ENCODE measurements at places on chromosomes 7 and 10.

DNA sequence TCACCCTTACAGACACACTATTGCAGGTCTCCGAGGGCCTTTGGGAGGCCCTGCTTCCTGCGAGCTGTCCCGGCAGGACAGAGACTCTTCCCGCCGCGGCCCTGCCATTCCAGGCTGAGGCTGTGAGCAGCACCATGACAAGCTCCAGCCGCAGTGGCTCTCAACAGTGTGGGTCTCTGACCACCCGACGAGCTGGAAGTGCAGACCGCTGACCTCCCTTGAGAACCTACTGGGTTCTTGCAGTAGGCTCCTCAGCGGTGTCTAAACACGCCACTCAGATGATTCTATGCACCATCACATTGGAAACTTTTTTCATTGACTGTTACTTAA lies 303.4 kb downstream of the WDR37 start:
- DNase-seq: no peak

GRCh38 chr10:64732372-64732957 lies 1211.3 kb downstream of the REEP3 start:
- DNase-seq: no peak

- DNase-seq: no peak
These were observed 27.2 kb downstream of the C10orf71 start for GRCh38 chr10:49325916-49326783.

DNA sequence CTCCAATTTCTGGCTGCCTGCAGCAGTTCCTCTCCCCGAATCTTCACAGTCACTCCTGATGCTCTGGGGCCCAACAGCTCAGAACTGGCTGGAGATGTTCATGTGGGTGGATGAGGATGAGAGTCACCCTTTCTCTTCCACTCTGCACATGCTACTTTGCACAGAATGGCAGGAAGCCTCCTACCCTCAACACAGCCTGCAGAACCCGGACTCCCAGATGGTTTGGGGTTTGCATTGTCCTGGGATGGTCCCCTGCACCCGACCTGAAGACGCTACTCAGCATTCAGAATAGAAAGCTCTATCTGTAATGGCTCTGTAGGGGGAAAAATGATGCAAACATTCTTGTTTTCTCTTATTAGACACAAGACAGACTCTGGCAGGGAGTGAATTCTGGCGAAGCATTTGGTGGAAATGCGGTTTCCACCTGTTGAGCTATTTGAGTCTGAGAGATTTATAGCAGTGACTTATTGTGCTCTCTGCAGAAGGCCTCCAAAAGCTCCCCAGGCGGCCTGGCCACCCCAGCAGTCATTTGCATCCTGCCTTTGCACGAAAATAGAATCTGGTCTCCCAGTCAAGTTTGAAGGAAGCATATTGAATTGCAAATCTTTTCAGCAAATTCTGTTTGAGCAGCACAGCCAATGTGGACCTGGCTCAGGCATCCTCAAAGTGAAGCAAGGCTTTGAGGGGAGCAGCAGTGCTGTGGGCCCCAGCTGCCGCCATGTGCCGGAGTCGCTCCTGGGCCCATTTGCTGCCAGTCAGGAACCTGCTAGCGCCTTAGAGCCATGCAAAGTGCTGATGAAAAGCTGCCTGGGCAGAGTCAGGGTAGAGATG lies 309.3 kb downstream of the TCERG1L start:
- DNase-seq: no peak

DNA sequence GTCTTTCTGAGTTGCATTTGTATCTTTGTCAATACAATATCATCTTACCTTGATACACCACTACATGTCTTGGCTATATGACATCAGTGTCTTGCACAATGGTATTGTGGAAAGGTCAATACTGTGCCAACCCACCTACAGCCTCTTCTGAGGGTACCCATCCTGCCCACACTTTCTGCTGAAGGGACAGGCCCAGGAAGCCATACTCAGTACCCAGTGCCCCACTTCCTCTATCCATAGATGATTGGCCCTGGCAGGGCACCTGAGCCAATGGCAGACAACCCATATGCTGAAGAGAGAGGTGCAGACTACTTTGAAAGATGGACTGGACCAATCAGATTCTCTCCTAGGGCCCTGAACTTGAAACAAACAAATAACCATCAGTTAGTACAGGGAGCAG lies 152.0 kb upstream of the ADO start:
- DNase-seq: no peak

- DNase-seq: no peak
These were observed 5.2 kb upstream of the GATA3 start for GRCh38 chr10:8049045-8049864.

- no peak for DNase-seq
These were observed 80.4 kb upstream of the PRKCQ start for GRCh38 chr10:6660460-6660859.

DNA sequence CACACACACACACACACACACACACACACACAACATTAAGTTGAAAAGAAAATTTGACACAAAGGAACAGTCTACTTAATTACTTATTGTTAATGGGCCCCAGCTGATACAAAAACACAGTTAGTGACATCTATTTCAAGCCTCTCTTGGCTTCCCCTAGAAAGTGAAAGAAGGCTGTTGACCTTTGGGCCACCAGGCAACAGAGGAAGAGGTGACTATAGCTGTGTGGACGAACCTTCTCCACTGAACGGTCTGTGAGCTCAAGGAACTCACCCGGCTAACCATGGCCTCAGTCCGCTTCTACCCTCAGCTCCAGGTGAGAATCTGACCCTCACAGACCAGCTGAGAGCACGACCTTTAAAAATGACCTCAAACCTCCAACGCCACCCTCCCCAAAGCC lies 32.9 kb upstream of the CALN1 start:
- no peak for DNase-seq

DNA sequence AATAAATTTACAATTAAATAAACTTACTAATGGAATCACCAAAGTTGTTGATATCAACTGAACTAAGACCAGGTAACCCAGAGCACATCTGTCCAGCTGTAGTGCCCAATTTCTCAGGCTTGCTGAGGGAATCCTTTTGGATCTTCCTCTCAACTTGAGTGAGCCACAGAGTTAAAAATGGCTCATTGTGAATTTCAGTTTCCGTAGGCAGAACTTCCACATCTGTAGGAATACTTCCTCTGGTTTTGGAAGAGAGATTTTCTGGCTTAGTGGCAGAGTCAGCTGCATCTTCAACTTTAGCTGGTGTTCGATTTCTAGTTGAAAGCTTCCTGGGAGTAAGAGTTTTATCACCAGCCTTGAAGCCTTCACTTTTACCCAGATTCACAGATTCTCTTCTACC lies 11.3 kb downstream of the MKI67 start:
- no peak for DNase-seq

DNA sequence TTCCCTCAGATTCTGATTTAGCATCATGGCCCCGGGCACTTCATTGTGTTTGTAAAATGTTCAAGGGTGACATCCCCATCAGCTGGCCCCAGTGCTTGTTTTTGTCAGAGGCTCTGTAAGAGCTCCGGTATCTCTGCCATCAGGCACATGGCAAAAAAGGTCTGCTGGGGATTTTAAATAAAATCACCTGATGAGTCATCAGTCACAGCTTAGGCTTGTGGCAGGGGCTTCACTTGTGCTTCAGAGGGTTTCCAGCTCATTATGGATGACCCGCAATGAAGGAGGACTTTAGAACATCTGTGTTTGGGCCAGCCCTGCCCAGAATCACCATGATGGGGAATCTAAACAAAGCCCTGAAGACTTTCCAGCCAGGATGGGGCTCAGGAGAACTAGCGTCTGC lies 259.9 kb downstream of the ZEB1 start:
- no peak for DNase-seq

Measured in H54 (cell line).